ENCODE measurements at places on chromosomes 2 and 18.

DNA sequence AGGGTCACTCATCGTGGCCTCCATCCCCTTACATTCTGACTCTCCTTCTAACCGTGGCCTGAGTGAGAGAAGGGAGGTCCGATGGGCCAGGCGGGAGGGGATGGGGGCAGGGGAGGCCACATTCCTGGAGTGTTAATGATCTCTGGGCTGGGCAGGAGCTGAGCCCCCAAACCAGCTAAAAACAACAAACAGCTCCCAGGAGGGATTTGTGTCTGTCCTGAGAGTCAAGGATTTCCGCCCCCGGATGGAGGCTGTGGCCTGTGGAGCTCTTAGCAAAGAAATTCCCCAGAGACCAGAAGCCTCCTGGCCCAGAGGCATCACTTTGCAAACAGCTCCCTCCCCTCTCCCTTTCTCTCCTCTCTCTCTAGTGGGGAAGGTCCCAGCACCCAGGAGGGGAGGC lies 23.5 kb downstream of the EMX1 start:
- DNase-seq, result no peak

DNA sequence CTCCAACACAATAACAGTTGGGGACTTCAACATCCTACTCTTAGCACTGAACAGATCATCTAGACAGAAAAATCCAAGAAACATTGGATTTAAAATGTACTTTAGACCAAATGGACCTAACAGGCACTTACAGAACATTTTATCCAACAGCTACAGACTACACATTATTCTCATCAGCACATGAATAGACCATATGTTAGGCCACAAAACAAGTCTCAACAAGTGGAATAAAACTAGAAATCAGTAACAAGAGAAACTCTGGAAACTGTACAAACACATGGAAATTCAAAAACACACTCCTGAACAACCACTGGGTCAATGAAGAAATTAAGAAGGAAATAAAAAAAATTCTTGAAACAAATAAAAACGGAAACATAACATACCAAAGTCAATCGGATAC lies 117.5 kb downstream of the ACVR1 start:
- no peak for DNase-seq

DNA sequence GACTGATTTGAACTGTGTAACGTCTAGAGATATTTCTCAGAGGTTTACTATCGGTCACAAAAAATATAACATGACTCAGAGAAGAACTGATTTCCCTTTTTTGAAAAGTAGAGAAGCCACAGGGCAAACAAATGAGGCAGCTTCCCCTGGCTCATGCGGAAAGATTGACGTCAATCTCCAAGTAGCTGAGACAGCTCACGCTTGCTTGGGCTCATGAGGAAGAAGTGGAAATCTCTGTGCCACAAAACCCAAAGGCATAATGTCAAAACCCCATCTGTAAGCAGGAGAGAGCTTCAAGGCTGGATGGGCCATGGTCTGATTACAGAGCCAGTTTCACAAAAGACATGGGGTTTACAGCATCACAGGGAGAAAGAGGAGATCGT lies 188.1 kb downstream of the ARL4C start:
- DNase-seq, result peak; percentile 56

GRCh38 chr2:147641651-147642050 lies 203.2 kb upstream of the ACVR2A start:
- no peak for DNase-seq

DNA sequence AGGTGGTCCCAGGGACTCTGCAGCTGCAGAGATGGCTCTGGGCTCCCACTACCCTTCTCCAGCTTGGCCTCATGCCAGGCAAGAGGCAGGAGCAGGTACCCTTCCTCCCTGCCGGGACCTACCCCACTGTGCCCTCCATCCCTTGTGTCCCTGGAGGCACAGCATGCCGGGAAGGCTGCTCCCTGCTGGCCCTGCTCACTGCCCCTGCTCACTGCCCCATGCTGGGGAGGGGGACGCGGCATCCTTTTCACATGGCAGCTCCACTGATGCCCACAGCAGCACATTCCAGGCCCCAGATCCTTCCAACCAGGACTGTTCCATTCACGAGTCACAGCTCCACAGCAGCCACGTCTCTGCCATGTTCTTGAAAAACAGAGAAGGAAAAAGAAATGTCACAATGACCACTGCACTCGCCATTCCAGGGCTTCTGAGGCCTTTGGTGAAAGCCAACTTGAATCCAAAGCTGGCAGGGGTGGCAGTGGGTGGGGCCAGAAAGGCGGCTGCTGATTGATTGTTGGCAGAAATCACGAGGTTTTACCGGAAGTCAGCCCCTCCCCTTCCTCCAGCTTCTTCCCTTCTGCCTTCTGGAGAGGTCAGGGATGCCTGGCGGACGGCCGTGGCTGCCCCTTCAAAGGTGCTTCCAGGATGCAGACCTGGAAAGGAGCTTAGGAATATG lies 268.0 kb downstream of the CYP26B1 start:
- DNase-seq, result no peak

- DNase-seq, result no peak
Observed at GRCh38 chr2:205462681-205463345, 219.5 kb upstream of the NRP2 start.

DNA sequence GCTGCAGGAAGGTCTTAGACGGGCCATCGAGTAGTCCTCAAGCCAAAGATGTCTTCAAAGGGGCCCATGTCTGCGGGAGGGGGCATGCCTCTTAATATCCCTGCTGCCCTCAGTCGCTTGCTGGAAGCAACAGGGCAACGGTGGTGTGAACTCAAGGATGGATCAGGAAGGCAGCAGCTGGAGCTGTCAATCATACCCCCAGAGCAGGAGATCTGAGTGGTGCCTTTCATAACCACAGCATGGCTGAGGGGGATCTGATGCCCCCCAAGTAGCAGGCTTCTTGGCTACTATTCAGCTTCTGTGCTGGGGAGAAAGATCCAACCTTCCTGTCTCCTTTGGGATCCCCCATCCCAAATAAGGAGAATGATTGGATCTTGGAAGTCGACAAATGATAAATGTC lies 46.4 kb downstream of the INSIG2 start:
- no peak for DNase-seq

DNA sequence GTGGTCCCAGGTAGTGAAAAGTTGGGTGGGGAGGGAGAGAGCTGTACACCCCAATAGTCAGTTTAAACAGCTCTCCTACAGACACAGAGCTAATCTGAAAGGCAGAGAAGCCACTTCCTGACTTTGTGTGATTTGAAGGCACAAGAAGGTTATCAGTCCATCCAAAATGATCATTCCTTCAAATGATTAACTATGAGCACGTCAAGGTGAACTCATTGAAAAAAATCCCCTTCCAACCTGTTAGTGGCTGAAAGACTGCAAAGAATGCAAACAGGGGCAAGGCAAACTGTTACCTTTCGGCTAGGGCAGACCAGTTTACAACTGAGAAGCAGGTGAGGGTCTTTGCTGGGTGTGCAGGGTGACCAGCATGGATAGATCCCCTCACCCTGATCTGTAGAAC lies 22.8 kb upstream of the APCDD1 start:
- no peak for DNase-seq

DNA sequence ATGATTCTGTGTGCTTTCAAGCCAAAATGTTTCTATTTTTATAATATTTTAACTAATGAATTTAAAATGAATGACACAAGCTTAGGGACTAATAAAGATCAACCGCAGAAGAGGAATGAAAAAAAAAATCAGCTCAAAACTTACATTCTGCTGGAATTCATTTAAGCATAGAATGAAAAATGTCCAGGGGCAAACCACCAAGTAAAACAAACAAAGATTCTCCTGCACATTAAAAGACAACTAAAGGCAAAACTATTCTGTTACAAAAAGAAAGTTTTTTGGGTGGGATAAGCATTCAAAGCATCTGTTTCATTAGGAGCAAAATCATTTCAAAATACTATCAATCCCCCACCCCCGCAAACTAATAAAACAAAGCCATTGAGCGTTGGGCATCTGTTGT lies 99.3 kb upstream of the SOX11 start:
- no peak for DNase-seq

DNA sequence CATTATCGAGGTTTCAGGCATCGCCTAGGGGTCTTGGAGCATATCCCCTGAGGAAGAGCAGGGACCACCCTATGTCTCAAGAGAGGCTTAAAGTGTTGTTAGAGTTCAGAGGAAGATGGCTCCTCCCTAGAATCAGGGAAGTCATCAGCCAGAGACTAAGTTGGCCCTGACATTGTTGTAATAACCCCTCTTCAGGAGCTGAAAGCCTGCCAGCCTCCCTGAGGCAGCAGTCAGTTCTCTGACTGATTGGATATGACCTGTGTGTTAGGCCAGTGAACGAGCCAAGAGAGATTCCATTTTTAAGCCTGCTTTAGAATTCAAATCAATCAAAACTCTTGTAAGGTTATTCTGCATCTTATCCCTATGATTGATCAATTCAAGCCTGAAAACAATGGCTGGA lies 34.9 kb downstream of the ARHGAP28 start:
- DNase-seq, result no peak

DNA sequence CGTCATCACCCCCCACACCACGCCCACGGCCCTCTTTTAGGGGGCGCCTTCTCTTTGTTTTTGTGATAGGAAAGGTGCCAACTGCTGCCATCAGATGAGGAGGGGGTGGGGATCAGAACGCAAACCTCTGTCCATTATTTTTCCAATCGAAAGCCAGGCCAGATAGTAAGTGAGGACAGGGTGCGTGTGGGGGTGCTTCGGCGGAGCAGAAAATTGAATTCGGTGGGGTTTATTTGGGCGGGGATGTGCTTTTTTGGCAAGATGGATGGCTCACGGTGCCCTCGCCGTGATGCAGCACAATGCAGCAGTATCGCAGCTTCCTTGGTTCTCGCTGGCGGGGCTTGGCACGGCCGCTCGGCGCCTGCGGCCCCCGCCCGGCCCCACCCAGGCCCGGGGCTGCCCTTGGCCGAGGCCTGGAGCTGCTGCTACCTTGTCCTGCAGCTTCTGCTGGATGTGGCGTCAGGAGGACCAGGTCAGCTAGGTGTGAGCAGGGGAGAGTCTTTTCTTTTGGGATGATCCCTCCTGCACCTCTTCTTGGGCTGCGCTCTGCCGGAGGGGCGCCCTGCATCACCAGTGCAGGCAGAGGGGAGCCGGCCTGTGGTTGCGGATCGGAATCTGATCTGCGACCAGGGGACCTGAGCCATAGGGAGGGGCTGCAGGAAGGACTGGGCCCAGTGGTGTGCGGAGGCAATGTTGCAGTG lies 1.3 kb downstream of the SPTBN1 start:
- no peak for DNase-seq

- no peak for DNase-seq
Observed at GRCh38 chr2:46983065-46983801, 67.6 kb upstream of the MCFD2 start.

- DNase-seq, result no peak
Observed at GRCh38 chr18:58247363-58247834, 203.4 kb downstream of the NEDD4L start.

- DNase-seq, result no peak
Observed at GRCh38 chr2:46471019-46471583, 8.3 kb upstream of the TMEM247 start.

- no peak for DNase-seq
Observed at GRCh38 chr2:74008761-74009395, 24.2 kb downstream of the TET3 start.

DNA sequence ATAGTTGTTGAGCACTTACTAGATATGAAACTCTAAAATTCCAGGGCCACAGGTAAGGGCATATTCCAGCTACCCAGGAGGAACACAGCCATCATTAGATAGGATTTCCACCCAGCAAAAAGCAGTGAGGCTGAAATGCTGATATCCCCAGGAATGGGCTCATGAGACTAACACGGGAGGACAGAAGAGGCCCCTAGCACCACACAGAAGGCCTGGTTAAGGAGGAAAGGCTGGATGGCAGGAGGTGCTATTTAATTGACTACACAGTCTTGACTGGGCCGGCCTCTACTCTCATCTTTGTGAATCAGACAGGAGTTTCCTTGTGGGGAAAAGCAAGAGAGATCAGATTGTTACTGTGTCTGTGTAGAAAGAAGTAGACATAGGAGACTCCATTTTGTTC lies 61.7 kb downstream of the MRPL35 start:
- no peak for DNase-seq

DNA sequence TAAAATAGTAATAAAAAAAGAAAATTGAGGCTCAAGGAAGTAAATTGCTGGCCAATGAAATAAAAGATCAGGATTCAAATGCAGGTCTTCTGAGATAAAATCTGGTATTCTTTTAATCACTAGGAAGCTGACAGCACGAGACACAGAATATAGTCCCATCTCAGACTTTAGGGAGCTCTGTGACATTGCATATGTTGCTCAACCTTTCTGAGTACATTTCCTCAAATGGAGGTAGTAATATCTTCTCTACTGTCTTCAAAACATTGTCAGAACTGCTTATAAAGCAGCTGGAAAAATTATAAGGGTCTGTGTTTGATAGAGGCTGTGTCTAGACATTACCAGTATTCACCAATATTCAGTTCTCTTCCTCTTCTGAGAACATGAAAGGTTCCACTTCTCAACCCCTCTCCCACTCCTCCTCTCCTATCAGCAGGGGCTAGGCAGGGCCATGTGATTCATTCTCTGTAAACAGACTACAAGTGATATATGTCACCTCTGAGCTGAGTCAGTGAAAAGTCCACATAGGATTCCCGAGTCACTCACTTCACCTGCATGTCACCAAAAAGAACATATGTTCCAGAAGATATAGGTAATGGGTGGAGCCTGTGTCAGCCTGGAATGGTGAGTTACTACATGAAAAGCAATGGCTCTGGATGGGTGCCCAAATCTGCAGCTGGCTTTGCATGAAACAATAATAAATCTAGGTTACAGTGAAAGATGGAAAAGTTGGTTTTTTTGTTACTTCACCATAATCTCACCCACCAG lies 7.1 kb downstream of the KCNE4 start:
- DNase-seq, result no peak

DNA sequence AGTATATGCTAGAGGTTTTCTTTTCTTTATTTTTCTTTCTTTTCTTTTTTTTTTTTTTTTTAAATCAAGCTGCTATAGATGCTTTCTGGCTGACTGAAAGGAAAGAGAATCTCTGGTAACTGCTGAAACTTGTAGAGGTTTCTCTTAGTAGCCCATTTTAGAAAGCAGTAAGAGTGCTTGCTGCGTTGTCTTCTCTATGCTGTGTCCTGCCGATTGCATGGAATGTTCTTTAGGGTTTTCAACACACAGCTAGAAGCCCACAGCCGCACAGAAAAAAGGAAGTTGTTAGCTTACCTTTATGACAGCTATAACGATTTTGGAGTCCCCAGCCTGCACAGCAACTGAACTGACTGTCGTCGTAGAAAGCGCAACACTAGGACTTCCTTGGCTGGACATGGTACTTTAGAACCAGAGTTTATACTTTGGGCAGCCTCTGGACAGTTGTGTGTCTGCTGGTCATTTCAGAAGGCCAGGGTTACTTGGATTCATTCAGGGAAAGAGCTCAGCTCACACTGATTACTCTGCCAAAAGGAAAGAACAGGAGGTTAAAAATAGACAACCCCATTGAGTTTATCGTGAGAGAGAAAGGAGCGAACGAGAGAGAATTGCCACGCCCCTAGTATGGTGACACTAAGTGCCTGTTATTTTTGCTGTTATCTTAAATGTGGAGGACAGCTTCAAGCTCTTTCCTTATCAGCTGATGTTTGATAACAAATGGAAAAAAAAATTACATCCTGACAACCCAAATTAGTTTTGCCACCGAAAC lies at the start of gene CCDC141:
Gene CCDC141, minus strand, starts transcription at position 592 of the 766 bp plus-strand sequence. Its CDS starts 196 bp downstream, at position 396.
- no peak for DNase-seq

GRCh38 chr2:119659601-119660342 lies 19.2 kb upstream of the TMEM177 start:
- DNase-seq, result no peak

GRCh38 chr2:172836347-172836821 lies 100.7 kb downstream of the RAPGEF4 start:
- DNase-seq, result no peak

- DNase-seq, result no peak
Observed at GRCh38 chr2:121309801-121310200, 24.8 kb upstream of the TFCP2L1 start.

- no peak for DNase-seq
Observed at GRCh38 chr2:29273685-29274611, 158.7 kb downstream of the CLIP4 start.
